ENCODE measurements at places on chromosomes 7 and 10.

DNA sequence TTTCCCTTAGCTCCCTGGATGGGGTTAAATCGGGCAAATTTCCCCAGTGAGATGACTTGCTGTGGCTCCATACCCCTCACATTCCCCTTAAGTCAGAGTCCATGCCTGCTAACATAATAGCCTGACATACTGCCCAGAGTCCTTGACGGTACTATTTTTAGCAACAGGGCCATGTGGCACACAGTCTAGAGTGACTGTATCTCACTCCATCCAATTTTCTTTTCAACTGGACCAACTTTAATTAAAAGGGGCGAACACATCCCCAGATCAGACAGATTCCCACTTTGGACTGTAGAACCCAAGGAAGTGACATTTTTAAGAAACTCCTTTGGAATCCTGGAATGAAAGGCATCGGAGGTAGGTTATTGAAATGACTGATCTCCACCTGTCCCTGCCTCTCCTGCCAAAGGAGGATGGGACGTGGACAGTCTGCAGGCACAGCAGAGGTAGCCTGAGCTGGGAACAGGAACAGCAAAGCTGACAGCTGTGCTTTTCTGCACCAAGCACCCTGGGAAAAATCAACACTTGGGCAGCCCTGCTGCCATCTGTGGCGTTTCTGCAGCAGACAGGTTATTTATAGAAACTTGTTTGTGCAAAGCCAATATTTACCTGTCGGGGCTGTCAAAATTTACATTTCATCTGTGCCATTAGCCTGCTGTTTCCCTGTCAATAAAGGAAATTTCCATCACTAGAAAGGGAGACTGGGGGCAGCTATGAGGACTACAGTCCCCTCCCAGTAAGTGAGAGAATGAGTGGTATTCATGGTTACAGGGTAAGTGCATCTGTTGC is 221.5 kb upstream of the AOAH start:
- no peak for DNase-seq
- H3K36me3 ChIP-seq: peaks cover 95% of the 10 kb centered on the region
- peaks cover 14% of the 10 kb centered on the region for H3K4me1 ChIP-seq
- no peak overlapping the region for H3K27ac ChIP-seq
- H3K4me3 ChIP-seq: no peak overlapping the region

DNA sequence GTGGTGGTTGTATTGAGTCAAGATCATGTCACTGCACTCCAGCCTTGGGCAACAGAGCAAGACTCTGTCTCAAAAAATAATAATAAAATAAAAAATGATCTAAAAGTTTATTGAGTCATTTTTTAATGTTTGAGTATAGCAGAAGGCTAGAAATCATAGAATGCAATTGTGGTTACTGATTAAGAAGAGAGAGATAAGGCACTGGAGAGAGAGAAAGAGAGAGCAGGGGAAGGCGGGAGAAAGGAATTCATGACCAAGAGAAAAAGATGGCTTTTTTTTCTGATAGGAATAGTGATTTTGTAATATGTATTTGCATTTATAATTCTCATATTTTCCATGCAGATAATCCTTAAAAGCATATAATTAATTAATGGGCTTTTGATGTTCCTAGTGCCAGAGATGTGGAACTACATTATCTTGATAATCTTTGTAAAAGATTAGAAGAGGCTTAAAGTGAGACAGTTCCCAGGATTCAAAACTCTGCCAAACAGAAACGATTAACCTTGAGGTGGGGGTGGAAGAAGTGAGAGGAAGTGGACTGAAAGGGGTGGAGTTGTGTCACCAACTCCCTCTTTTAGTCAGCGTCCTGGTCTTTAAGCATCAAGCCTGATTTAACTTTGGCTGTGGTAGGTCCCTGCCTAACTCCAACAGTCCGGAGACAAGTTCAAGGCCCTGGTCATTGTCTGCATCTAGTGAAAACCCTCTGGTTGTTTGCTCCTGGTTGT is 76.2 kb downstream of the CHN2 start:
- H3K4me1 ChIP-seq: peaks cover 6% of the 10 kb centered on the region
- no peak for DNase-seq
- H3K36me3 ChIP-seq: no peaks in the 10 kb centered on the region

GRCh38 chr10:101111547-101111946 is 19.6 kb upstream of the TLX1 start:
- H3K36me3 ChIP-seq: no peaks in the 10 kb centered on the region
- H3K27ac ChIP-seq: no peak overlapping the region
- H3K4me1 ChIP-seq: no peaks in the 10 kb centered on the region
- DNase-seq: no peak

DNA sequence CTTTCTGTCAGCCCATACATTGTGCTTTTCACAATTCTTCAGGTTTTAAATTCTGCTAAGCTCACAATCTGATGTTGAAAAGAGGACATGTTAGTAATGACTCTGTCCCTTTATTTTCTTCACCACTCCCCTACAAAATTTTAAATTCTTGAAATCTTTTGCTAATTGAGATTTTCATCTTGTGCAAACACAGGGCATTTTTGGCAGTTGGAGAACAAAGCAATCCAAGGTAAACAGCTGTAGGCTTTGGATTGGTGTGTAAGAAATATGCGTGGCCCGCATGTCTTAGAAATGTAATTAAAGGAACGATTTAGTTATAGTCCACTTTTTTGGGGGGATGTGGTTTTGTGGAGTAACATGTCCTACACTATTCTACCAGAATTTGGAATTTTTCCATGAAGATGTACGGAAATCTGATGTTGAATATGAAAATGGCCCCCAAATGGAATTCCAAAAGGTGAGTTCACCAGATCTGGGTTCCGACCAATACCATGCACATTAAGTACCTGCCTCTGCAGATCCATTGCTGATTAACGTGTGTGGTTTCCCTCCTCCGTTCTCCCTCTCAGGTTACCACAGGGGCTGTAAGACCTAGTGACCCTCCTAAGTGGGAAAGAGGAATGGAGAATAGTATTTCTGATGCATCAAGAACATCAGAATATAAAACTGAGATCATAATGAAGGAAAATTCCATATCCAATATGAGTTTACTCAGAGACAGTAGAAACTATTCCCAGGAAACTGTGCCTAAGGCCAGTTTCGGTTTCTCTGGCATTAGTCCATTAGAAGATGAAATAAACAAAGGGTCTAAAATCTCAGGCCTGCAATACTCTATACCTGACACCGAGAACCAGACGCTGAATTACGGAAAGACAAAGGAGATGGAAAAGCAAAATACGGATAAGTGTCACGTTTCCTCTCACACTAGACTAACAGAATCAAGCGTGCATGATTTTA is 181.1 kb downstream of the ARHGAP21 start:
- H3K4me1 ChIP-seq: no peaks in the 10 kb centered on the region
- no peak for DNase-seq
- H3K36me3 ChIP-seq: no peaks in the 10 kb centered on the region
- no peaks in the 10 kb centered on the region for H3K27me3 ChIP-seq

DNA sequence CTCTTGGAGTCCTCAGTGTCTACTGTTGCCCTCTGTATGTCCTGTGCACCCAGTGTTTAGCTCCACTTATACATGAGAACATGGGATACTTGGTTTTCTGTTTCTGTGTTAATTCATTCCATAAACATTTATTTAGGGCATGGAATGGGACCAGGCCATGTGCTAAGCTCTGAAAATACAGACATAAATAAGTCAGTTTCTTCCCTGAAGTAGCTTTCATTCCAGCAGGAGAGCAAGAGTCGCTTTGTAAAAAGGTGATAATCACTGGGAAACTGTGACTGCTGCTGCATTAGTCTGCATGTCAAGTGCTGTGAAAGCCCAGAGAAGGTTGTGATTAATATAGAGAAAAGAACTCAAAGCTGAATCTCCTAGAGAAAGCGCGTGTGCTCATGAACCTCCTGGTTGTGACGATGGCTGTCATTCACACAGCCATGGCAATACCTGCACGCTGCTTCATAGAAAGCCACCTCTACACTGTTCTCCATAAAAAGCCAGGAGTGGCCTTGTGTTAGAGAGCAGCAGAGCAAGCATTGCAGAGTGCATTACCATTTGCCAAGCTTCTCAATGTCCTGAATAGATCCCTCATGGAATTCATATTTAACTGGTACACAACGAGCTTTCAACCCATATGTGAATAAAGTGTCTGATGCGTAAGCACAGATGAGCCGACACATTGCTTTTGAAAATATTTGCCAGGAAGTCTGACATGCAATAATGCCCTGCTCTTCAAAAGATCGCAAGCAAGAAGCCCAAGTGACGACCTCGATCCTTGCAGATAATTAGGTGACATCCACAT is 30.6 kb upstream of the PITRM1 start:
- H3K27ac ChIP-seq: no peak overlapping the region
- no peaks in the 10 kb centered on the region for H3K36me3 ChIP-seq
- no peak for DNase-seq
- H3K4me3 ChIP-seq: no peak overlapping the region
- peaks cover 43% of the 10 kb centered on the region for H3K27me3 ChIP-seq
- H3K4me1 ChIP-seq: no peaks in the 10 kb centered on the region

DNA sequence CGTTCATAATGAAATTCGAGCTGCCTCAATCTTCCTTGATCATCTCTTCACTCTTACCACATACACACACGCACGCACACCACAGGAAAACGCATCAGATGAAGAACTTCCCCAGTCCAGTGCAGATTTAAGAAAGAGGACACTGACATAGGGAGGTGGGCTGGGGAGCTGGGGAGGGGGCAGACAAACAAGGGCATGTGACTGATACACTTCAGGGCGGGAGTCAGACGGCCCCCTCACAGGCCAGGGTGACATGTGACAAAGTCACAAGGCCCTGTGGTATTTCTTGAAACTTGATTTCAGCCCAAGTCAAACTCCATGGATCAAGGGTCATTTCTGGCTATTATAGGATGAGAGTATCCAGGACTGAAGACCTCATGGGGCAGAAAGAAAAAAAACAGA is 82.6 kb downstream of the KCNMA1 start:
- H3K27ac ChIP-seq: no peak overlapping the region
- H3K4me3 ChIP-seq: no peak overlapping the region

DNA sequence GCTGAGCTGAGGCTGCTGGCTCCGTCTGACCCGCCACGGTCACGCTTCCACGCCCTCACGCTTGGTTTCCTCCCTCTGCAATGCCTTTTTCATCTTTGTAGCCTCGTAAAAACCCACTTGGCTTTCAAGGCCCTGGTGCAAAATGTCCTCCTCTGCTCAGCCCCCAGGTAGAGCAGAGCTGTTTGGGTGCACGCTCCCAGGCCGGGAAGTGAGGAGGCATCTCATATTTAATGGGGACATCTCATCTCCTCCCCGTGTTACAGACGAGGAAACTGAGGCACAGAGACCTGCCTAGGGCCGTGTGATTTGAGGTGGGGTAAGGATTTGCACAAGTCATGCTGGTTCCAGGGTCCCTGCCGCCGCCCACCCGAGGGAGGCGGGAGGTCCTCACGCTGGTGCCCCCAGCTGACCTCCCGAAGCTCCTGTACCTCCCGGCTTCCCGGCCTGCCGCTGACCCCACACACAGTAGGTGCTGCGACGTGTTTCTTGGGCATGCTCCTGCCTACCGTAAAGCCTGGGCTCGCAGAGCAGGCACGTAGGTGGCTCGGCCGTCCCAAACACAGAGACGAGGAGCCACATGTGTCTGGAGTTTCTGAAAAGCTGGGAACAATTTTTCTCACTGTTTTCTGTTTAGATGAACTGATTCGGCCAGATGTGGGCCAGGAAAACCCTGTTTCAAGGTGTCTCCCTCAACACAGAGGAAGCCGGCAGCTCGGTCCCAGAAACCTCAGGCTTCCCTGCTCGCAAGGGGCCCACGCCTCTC is 11.5 kb downstream of the FOXL3 start:
- H3K4me1 ChIP-seq: no peaks in the 10 kb centered on the region
- no peaks in the 10 kb centered on the region for H3K36me3 ChIP-seq
- H3K4me3 ChIP-seq: no peak overlapping the region
- H3K27ac ChIP-seq: no peak overlapping the region
- H3K27me3 ChIP-seq: no peaks in the 10 kb centered on the region

DNA sequence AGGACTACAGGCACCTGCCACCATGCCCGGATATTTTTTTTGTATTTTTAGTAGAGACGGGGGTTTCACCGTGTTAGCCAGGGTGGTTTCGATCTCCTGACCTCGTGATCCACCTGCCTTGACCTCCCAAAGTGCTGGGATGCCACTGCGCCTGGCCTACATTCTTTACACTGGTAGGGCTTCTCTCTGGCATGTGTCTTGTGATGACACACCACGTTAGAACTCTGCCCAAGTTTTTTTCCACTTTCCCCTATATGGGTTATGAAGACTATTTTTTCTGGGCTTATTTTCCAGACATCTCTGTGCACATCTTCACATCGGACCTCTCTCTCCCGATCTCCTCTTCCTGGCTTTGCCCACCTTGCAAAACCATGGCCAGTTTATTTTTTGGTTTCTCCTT is 10.7 kb downstream of the FAM200A start:
- no peaks in the 10 kb centered on the region for H3K27me3 ChIP-seq
- H3K27ac ChIP-seq: no peak overlapping the region
- no peak for DNase-seq
- peaks cover 15% of the 10 kb centered on the region for H3K36me3 ChIP-seq
- no peaks in the 10 kb centered on the region for H3K4me1 ChIP-seq

DNA sequence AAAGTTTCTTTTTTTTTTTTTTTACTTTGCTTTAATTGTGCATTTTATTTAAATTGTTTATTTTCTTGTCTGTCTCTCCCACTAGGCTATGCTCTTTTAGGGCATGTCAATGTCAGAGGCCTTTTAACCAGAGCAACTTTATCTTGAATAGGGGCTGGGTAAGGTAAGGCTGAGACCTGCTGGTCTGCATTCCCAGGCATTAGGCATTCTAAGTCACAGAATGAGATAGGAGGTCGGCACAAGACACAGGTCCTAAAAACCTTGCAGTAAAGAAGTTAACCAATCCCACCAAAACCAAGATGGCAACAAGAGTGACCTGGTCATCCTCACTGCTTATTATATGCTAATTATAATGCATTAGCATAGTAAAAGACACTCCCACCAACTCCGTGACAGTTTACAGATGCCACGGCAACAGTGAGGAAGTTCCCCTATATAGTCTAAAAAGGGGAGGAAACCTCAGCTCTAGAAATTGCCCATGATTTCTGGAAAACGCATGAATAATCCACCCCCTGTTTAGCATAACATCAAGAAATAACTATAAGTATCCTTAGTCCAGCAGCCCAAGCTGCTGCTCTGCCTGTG is 47.0 kb upstream of the FRMD4A start:
- H3K4me1 ChIP-seq: peaks cover 37% of the 10 kb centered on the region
- H3K36me3 ChIP-seq: no peaks in the 10 kb centered on the region
- no peak overlapping the region for H3K27ac ChIP-seq
- no peak for DNase-seq
- H3K4me3 ChIP-seq: no peak overlapping the region

- H3K27ac ChIP-seq: no peak overlapping the region
- DNase-seq: no peak
- no peak overlapping the region for H3K4me3 ChIP-seq
- no peaks in the 10 kb centered on the region for H3K36me3 ChIP-seq
These were observed 96.2 kb downstream of the PPP1R17 start for GRCh38 chr7:31783221-31783620.

DNA sequence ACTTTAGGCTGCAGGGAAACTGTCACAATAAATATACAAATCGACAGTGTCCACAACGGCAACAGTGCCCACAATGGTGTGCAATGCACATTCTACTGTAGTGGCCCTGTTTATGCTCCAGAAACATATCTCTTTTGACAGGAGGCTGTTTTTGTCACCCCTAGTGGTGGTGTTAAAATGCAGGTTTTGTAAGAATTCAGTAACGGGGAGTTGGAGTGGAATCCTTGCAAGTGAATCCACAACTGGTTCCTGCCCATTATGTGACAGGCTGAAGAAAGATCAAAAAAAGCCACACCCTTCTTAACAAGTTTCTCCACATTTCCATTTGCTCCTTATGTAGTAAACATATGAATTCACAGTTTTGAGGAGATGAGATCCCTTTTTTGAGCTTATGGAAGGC is 58.5 kb downstream of the BEND7 start:
- H3K36me3 ChIP-seq: no peaks in the 10 kb centered on the region
- no peaks in the 10 kb centered on the region for H3K4me1 ChIP-seq
- H3K27ac ChIP-seq: no peak overlapping the region
- H3K27me3 ChIP-seq: no peaks in the 10 kb centered on the region
- DNase-seq: no peak
